Right forelimb (tissue), 1 donor: ENCODE measurements at places on chromosomes 1 and 21.

- DNase-seq = no peak
These were observed 100.0 kb upstream of the SLC44A3 start for GRCh38 chr1:94719926-94720793.

- DNase-seq = no peak
These were observed 144.8 kb upstream of the VANGL1 start for GRCh38 chr1:115496904-115497527.

DNA sequence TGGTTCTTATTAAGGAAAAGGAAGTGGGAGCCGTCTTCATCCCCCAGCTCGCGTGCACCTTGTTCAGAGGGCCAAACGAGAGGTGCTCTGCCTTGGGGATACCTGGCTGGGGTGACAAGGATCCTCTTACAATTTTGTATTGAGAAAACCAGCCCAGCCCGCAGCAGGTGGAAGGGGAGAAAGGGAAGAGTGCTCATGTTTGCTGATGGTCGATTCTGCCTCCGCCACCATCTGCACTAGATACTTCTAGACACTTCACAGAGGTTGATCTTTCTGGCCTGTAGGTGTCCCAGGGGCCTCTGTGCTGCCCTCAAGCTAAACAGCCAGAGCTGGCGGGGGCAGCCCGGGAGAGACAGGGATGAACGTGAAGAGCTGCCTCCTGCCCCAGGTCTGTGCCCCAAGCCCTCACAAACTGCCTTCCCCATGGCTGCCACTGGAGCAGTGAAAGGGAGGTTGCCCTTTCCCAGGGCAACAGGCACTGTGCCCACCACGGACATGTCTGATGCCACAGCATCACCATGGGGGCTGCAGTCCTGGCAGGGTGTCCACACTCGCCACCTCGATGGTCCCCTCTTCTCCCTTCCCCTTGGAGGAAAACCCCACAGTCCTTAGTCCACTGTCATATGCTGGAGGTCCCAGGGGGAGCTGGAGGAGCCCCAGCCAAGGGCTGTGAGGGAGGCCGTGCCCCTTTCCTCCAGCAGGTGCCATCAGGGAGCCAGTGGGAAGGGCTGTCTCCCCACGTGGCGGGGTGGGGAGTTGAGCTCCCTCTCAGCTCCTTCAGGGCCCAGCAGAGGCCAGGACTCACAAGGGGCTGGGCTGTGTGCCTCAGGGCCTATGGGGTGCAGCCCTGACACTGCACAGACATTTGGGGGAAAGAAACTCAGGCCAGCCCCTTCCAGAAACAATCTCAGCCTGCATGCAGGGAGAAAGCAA, 8.1 kb downstream of the ADPRS start:
- no peak for DNase-seq

DNA sequence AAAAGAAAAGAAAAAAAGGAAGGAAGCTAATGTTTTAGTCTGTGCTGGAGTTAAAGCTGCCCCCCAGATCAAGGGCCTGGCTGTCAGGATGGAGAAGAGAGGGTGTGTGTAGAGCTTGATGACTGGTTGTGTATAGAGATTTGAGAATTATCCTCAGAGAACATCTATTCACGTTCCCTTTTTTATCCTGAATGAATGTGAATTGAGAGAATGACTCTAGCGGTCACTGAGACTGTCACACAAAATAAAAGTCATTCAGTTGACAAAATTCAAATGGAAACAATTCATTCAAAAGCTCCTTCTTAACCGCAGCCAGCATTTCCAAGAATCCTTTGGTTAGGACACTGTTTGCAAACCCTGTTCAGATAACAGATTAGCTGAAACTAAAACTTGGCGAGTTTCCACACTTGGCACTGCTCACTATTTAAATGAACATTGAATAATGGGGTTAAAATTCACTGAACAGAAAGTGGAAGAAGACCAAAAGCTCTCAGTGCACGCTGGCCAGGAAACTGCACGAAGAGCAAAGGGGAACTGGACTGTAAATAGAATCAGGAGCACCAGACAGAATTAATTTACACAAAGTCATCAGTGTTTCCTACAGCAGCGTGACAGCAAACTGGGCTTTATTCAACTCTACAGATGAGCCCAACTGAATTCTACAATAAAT, 13.6 kb upstream of the FAM89A start:
- DNase-seq = no peak

DNA sequence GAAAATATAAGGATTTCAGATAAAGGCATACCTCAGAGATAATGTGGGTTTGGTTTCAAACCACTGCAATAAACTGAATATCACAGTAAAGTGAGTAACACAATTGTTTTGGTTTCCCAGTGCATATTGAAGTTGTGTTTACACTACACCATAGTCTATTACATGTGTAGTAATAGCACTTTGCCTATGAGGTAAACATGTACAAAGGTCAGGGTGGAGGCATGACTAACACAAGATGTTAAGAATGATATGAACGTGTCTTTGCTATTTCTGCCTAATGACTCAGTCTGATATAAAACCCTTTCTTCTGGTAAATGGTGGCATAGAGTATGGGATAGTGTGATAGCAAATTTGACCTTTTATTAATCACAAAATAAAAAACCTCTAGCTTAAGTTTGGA, 621.5 kb upstream of the ADGRL2 start:
- no peak for DNase-seq

- no peak for DNase-seq
These were observed 223.0 kb downstream of the PLA2G4A start for GRCh38 chr1:187051618-187052232.

- peak; percentile 88 for DNase-seq
These were observed 5.5 kb upstream of the FOXD2 start for GRCh38 chr1:47432071-47433036.

- no peak for DNase-seq
These were observed 8.1 kb upstream of the F5 start for GRCh38 chr1:169594391-169594790.

DNA sequence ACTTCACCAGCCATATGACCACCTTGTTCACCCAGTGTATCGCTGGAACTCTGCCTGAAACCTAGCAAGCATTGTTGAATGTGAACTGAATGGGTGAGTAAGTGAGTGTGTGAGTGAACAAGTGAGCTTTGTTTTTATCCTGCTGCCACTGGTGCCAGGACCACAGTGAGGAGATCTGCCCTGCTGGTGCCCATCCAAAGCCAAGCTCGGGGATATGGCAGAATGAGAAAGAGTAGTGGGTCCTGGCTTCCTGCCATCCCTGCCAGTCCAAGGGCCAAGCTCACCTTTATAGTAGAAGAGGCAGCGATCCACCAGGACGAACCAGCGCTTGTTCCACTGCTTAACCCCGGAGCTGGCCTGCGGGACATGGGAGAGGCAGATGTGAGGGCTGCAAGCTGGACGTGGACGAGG, 53.4 kb upstream of the GOLT1A start:
- no peak for DNase-seq

DNA sequence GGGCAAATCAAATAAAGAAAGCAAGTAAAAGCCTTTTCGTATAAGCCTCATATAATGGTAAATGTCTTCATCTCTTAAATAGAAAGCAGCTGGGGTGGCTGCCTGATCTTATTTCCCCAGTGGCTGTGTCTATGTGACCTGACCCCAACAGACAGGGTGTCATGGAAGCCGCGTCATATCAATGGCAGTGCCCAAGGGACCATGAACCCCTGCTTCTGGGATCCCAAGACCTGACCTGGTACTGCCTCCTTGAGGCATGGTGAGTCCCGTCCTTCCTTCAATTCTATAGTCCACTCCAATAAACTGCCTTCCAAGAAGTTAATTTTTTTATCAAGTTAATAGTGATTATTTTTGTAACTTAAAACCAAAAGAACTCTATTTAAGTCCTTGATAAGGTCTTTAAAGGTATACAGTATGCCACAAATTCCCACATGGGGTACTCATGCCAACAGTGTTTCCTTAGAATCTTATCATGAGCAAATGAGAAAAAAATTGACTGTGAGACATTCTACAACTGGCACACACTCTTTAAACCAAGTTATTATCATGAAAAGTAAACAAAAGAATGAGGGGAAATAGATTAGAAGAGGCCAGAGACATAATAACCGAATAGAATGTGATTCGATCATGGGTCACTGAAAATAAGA, 104.6 kb downstream of the ADSS2 start:
- DNase-seq = no peak

DNA sequence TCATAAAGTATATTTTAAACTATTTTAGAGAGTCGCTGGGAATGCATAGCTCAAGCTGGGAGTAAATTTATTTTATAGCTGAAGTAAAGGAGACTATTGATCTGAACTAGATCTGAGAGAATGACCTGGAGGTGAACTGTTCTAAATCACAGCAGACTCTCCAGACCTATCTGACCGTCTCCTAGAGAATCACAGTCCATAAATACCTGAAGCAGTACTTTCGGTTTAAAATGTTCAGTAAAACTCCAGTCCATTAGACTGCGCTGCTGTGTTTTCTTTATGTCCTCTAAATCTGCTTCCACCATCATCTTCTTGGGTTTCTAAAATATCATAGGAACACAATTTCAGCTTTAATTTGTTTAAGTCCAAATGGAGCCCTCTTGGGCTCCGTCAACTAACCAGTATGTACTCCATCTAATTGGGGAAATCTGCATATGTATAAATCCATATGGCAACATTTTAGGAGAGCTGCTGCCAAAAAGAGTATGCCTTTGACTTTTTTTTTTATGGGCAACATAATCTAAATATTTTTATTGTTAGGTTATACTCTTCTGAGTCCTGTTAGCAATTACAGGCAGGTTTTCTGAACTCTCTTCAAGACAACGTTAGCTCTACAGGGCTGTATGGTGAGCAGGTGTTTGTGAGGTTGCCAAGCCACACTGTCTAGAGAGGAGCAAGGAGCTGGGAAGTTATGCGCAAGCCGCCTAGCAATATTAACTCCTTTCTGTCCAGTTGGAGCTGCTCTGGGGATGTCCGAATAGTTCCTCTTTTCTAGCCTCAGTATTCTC, 111.2 kb downstream of the SPAG17 start:
- DNase-seq = peak; percentile 74

DNA sequence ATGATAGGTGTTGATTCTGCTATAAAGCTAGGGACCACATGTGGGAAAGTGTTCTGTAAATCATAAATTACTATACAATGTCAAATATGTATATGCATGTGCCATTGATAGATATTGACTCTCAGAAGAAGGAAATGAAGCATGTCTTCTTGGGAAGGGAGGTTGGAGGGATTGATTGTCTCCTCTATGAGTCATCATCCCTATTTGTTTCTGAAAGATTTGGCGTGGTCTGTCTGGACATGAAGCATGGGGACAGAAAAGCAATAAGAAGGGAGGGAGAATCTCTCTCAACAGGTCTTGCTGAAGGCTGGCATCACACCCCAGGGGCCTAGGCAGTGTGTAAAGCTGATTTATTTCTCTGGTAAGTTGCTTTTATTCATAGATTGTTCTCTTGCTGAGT, 98.0 kb upstream of the KCNJ6 start:
- no peak for DNase-seq

DNA sequence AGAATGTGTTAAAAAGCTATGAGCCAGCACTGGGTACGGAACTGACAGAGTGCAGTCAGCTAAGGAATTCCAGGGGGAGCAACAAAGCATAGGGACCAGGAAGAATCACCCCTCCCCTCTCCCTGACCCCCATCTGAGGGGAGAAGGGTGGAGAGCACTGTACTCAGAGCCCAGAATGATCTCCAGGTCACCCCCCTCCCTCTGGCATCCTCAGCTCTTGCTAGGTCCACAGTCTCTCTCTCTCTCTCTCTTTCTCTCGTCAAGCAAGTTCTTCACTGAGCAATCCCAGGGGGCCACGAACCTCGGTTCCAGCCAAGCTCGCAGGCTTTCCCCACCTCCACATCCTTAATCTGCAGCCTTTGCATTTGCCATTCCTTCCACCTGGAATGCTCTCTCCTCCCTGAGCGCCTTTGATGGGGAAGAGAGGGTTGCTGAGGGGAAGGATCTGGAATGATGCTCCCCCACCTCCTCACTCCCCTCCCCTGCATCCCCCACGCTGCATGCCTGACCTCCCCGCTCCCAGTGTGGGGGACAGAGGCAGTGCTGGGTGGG, 6.7 kb upstream of the WASF2 start:
- no peak for DNase-seq

- DNase-seq = no peak
These were observed 15.9 kb downstream of the COL8A2 start for GRCh38 chr1:36109041-36109679.

GRCh38 chr1:248906753-248907661, 972 bp downstream of the PGBD2 start:
- DNase-seq = no peak

DNA sequence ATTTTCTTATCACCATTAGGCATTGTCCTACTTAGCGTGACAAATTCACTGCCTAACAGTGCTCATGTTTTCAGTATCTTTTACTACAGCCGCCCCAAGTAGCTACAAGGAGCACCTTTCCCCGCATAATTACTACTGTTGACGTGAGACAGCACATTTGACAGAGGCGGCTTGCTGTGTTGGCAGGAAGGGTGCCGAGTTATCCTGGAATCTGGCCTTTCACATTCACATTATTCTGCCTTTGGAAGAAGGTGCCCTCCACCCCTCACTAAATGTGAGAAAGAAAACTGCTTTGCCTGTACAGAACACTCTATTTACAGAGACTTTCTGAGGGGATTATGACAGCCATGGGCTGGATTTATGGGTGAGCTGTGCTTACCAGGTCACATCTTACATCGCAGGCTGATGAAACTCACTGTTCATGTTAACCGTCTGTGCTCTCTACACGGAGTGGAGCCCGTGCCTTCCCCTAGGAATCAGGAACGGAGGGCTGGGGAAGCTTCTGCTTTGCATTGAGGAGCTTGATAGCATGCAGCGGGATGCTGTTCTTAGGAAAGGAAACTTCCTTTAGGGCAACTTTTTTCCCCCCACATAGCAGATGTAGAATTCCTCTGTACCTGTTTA, 148.0 kb upstream of the ZRANB2 start:
- no peak for DNase-seq

GRCh38 chr1:15347182-15347581, 62.5 kb upstream of the EFHD2 start:
- DNase-seq = no peak
